ENCODE measurements at places on chromosomes 12 and 14. TPM values are rescaled to one million over a fixed set of nuclear protein-coding genes. Genes with fewer than 3 reads are reported as not detected.

TMEM253 gene
- not detected for total RNA-seq

KMT2D gene
- total RNA-seq = 21.1 TPM

PROX2 gene
- total RNA-seq = not detected

GDF3 gene
- total RNA-seq = not detected

TRPV4 gene
- 0.51 TPM for total RNA-seq
